ENCODE measurements at places on chromosomes 11 and 22. TPM values are rescaled to one million over a fixed set of nuclear protein-coding genes. Genes with fewer than 3 reads are reported as not detected.

GRCh38 chr22:36860821-36861659 lies at the start of gene NCF4:
TSS of gene NCF4 (plus strand) at chr22:36861006. CDS start at chr22:36861172, 166 bp downstream.
- H3K27ac ChIP-seq, result no peak within 1 kb of the TSS
- no peaks in the 10 kb centered on the region for H3K36me3 ChIP-seq
- no peak within 1 kb of the TSS for H3K4me3 ChIP-seq
- H3K27me3 ChIP-seq, result peaks cover 52% of the 10 kb centered on the region
- no peak for DNase-seq

The NLRP6 gene
- not detected for total RNA-seq

DNA sequence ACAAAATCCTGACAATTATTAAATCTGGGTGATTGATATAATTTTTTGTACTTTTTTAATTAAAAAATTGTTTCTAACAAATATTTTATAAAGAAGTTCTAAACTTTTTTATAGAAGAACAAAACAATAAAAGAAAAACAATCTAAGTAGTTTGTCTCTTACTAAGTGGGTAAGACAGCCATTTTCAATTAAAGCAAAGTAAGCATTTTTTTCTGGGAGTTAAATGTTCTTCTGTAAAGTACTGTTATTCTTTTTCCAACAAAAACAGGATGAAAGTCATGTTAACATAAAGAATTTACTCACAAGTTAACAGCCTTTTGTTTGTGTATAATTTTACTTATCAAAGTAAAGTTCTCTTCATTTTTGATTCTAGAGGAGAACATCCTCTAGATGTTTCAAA lies 1029.9 kb downstream of the JRKL start:
- no peak overlapping the region for H3K27ac ChIP-seq
- no peaks in the 10 kb centered on the region for H3K4me1 ChIP-seq
- DNase-seq, result no peak
- no peak overlapping the region for H3K4me3 ChIP-seq
- H3K27me3 ChIP-seq, result no peaks in the 10 kb centered on the region

DNA sequence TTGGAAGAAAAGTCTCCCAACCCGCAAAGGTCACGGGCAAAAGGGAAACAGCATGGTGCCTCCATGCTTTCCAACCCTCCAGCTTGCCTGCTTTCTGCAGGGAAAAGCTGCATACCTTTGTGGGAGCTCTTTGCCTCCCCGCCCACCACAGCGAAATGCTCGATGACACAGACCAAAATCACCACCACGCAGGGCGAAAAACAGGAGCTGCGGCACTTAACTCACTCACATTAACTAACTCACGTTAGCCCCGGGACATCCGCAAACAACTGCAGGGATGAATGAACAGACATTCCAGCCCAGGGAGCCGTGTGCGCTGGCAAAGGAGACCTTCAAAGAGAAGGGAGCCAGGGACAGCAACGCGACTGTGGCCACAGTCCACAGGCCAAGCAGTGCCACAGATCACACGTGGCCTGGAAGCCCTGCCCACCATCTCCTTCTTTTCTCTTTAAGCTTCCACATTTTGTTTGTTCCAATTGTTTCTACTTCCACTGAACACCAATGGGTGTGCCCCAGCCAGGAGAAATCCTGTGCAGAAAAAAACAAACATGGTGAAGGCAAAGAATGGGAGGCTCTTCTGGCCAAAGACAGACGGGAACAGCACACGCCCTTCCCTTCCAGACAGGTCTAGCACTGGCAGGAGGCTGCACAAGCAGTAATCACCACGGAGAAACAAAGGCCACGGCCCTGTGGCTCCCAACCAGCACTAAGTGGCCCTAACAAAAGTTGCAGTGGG lies 39.3 kb downstream of the DUSP8 start:
- H3K27ac ChIP-seq, result peak overlapping the region; percentile 56
- peaks cover 24% of the 10 kb centered on the region for H3K4me1 ChIP-seq
- H3K27me3 ChIP-seq, result peaks cover 2% of the 10 kb centered on the region
- no peak for DNase-seq

- no peaks in the 10 kb centered on the region for H3K36me3 ChIP-seq
- DNase-seq, result no peak
- no peak overlapping the region for H3K27ac ChIP-seq
- H3K27me3 ChIP-seq, result no peaks in the 10 kb centered on the region
- no peak overlapping the region for H3K4me3 ChIP-seq
Observed at GRCh38 chr11:83628622-83629355, 342.6 kb upstream of the CCDC90B start.

DNA sequence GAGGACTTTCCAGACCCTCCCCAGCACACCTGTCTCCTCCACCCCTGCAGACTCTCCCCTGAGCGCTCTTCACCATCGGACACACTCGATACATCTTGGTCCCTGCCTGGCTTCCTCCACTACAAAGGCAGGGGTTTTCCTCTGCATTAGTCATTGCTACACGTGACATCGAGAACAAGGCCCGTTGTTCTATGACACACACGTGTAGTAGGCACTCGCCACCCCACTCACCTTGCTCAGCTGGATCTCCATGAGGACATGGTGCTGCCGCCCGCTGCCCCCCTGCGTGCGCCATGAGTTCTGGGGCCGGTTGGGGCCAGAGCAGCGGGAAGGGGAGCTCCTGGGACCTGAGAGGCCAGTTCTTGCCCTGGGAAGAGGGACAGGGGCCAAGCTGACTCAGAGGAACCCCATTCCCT lies 16.7 kb downstream of the ATG2A start:
- no peak for DNase-seq
- no peaks in the 10 kb centered on the region for H3K27me3 ChIP-seq
- H3K4me3 ChIP-seq, result no peak overlapping the region
- peaks cover 3% of the 10 kb centered on the region for H3K4me1 ChIP-seq

DNA sequence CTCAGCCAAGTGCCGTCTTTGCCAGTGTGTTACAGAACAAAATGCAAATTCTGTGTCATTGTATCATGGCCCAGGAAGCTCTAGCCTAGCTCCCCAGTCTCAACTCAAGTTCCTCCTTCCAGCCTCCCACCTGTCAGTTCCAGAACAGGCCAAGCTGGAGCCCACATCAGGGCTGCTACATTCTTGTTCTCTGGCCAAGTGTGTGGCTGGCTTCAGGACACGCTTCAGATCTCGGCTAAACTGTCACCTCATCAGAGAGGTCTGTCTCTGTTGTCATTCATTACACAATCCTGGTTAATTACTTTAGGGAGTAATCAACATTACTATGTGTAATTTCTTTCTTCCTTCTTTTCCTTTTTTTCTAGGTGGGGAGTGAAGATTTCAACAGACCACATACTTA lies 347.0 kb upstream of the SYN3 start:
- DNase-seq, result no peak
- H3K4me1 ChIP-seq, result peaks cover 13% of the 10 kb centered on the region
- peaks cover 17% of the 10 kb centered on the region for H3K36me3 ChIP-seq
- no peaks in the 10 kb centered on the region for H3K27me3 ChIP-seq

- no peaks in the 10 kb centered on the region for H3K36me3 ChIP-seq
- no peak overlapping the region for H3K27ac ChIP-seq
- no peak for DNase-seq
- H3K4me1 ChIP-seq, result no peaks in the 10 kb centered on the region
- no peak overlapping the region for H3K4me3 ChIP-seq
- no peaks in the 10 kb centered on the region for H3K27me3 ChIP-seq
Observed at GRCh38 chr11:29217901-29218300, 798.9 kb downstream of the KCNA4 start.

- H3K27me3 ChIP-seq, result peaks cover 9% of the 10 kb centered on the region
- peaks cover 16% of the 10 kb centered on the region for H3K4me1 ChIP-seq
- DNase-seq, result no peak
- no peaks in the 10 kb centered on the region for H3K36me3 ChIP-seq
Observed at GRCh38 chr11:27443227-27443626, 29.4 kb downstream of the LGR4 start.

- no peak overlapping the region for H3K27ac ChIP-seq
- H3K4me3 ChIP-seq, result no peak overlapping the region
- H3K4me1 ChIP-seq, result peaks cover 5% of the 10 kb centered on the region
- peaks cover 5% of the 10 kb centered on the region for H3K27me3 ChIP-seq
- H3K36me3 ChIP-seq, result no peaks in the 10 kb centered on the region
Observed at GRCh38 chr11:124538019-124538418, 5.4 kb downstream of the OR8B12 start.

GRCh38 chr22:48427731-48428211 lies 1399.9 kb downstream of the BRD1 start:
- H3K27ac ChIP-seq, result no peak overlapping the region
- peaks cover 13% of the 10 kb centered on the region for H3K27me3 ChIP-seq
- H3K4me1 ChIP-seq, result peaks cover 11% of the 10 kb centered on the region
- H3K4me3 ChIP-seq, result no peak overlapping the region

- H3K4me3 ChIP-seq, result no peak overlapping the region
- H3K27me3 ChIP-seq, result peaks cover 17% of the 10 kb centered on the region
- H3K4me1 ChIP-seq, result no peaks in the 10 kb centered on the region
- H3K27ac ChIP-seq, result no peak overlapping the region
Observed at GRCh38 chr22:43446916-43447315, 35.1 kb downstream of the MPPED1 start.

- H3K4me1 ChIP-seq, result peaks cover 20% of the 10 kb centered on the region
- H3K27ac ChIP-seq, result peak overlapping the region; percentile 64
- H3K27me3 ChIP-seq, result no peaks in the 10 kb centered on the region
- peaks cover 6% of the 10 kb centered on the region for H3K36me3 ChIP-seq
- peak overlapping the region; percentile 61 for H3K4me3 ChIP-seq
Observed at GRCh38 chr11:100638648-100639047, 48.4 kb upstream of the ARHGAP42 start.

- peaks cover 9% of the 10 kb centered on the region for H3K4me1 ChIP-seq
- H3K27ac ChIP-seq, result peak overlapping the region; percentile 67
- H3K27me3 ChIP-seq, result no peaks in the 10 kb centered on the region
- H3K36me3 ChIP-seq, result peaks cover 9% of the 10 kb centered on the region
- no peak for DNase-seq
- H3K4me3 ChIP-seq, result no peak overlapping the region
Observed at GRCh38 chr22:17641269-17641668, 2.7 kb downstream of the BCL2L13 start.

The KRTAP5-2 gene
- total RNA-seq, result not detected

- peaks cover 27% of the 10 kb centered on the region for H3K4me1 ChIP-seq
- peak overlapping the region; percentile 19 for H3K4me3 ChIP-seq
- peak overlapping the region; percentile 13 for H3K27ac ChIP-seq
- H3K27me3 ChIP-seq, result no peaks in the 10 kb centered on the region
- H3K36me3 ChIP-seq, result peaks cover 34% of the 10 kb centered on the region
Observed at GRCh38 chr22:23829845-23830372, 8.9 kb downstream of the DERL3 start.

GRCh38 chr11:130327716-130328115 lies 13.0 kb upstream of the ZBTB44 start:
- H3K36me3 ChIP-seq, result peaks cover 5% of the 10 kb centered on the region
- no peak overlapping the region for H3K27ac ChIP-seq
- H3K4me1 ChIP-seq, result peaks cover 4% of the 10 kb centered on the region
